ENCODE measurements at places on chromosomes 1 and 21. TPM values are rescaled to one million over a fixed set of nuclear protein-coding genes. Genes with fewer than 3 reads are reported as not detected.

DNA sequence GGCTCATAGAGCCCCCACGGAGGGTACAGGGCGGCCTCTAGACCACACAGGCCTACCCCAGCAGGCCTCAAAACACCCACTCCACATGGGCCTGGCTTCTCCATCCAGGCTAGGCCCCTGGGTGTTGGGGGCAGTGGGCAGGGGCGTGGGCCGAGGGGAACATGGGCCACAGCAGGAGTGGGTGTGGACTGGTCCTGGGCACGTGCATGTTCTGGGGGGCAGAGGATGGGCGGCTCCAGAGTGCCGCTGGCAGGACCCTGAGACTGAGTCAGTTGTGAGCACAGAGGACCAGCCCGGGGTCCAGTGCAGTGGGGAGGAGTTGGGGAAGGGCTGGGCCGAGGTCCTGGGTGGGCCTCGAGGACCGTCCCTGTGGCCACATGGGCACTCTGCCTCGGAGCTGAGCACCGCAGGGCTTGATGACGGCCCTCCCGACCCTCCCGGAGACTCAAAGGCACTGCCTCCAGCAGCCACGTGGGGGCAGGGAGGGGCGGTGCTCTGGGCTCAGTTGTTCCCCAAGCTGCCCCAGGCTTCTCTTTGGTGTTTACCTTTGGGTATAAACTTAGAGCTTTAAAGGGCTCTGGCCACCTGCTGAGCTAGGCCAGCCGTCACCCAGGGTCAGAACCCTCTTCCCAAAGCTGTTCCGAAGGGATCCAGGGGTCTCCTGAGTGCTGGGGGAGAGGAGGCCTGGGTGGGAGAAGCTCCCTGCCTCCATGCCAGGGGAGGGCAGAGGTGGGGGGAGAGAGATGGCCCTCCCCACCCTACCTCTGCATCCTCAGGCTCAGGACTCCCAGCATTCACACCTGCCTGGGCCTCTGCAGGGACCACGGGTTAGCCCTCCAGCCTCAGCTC is 79.9 kb downstream of the MORN1 start:
- DNase-seq = peak; percentile 79

DNA sequence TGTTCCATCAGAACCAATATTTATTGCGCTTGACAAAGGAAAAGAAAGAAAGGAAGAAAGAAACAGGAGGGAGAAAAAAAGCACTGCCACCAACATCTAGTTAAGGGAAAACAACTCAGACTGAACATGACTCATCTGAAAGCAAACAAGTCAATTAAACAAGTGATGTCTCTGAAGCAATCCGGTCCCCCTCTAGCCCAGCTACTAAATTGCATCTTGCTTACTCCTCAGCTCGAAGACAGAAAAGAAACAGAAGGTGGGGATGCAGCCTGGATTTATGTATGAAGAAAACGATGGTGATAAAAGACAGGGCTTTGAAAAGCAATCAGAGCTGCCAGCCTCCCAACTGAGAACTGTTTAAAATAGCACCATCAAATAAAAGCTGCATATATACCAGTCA is 188.2 kb downstream of the OMA1 start:
- DNase-seq = peak; percentile 31

GRCh38 chr1:72516826-72517225 is 234.5 kb upstream of the NEGR1 start:
- DNase-seq = peak; percentile 72

TIE1 gene
- total RNA-seq = not detected

GRCh38 chr1:39003794-39004193 is 12.7 kb downstream of the AKIRIN1 start:
- DNase-seq = peak; percentile 72
